T1000 (cell line): ENCODE measurements at places on chromosomes 16 and 17.

DNA sequence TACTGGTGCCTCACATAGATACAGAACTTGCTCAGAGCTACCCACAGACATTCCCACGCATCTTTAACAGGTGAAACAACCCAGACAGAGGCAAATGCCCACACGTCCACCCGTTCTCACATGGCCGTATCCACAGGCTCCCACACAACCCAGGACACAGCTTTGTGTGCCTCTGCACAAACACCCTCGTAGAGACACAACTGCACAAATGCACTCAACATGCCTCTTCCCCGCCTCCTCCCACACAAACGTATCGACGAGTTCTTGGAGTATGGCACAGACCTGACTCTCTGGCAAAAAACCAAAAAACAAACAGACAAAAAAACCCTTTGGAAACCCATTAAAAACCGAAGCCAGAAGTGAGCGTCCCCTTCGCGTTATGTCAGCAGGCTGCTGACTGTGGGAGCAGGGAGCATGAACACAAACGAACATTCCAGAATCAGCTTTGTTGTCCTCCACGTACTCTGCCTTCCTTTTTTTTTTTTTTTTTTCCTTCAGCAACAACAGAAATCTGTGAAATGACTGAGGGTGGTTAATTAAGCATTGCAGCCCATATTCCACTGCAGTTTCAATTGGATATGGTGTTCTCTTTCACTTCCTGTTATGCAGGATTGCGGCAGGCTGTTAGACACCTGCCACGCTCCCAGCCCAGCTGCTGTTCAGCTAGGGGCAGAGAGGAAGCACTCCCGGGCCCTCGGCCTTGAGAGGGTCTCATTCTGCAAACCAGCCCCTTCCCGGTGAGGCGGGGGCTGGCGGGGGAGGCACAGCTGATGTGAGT, 313.7 kb downstream of the MAF start:
- no peak for DNase-seq

DNA sequence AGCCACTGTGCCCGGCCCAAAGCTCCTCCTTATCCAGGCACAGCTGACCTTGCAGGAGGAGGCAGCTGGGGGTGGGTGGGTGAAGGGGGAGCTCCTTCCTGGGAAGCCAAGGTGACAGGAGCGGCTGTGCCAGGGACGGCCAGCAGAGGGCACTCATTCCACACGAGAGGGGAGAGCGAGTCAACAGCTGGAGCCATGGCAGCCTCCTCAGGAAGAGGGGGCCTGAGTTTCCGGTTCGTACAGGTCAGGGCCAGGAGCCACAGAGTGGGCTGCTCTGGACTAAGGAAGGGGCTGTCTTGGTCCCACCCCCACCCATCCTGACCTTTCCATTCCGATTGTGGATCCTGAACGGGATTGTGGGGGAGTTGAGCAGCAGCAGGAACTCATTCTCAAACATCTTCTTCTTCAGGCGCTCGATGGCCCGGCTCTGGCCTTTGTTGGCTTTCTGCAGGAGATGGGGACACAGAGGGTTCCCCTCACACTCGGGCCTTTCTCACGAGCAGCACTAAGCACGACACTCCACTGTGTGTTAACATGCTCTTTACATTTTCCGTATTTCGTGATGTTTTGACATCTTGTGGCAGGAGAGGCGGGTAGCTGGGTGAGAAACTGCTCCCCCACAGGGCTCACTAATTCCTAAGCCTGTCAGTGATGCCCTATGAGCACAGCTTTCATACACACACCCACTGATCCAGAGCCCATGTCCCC, 61.6 kb downstream of the TIMM22 start:
- DNase-seq: peak; percentile 54

GRCh38 chr16:49455181-49455990, 81.8 kb downstream of the C16orf78 start:
- DNase-seq: no peak

DNA sequence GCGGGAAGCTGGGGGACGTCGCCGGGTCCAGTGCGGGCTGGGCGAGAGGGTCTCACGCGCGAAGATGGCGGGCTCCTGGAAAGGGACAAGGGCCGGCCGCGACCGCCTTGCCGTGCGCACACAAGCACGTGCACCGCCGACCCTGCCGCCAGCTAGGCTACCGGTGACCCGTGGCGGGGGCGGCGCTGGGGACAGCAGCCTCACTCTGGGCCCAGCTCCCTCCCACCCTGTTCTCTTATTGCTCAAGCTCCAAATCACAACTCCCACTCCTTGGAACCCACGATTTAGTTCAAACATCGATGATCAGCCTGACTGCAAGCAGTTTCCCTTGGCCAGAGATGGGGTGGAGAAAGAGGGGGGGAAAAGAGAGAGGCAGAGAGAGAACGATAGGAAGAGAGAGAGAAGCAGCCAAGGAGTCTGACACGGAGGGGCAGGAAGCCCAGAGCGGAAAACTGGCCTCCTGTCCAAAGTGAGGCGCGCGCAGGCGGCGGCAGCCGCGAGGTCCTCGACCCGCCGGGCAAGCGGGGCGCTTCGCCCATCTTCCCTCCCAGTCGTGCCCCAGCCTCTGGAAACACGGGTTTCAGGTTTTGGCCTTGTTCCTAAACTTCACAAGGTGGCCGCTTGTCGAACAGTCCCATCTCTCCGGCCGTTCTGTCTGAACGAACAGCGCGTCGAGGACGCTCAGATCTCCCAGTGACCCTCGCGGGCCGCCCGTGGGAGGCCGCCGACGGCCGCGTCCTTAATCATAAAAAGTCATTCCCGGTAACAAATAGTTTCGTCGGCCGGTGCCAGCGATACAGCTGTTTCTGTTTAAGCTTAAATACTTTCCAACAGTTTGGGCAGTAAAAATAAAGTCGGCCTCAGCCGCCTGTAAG, 1.7 kb upstream of the CBX8 start:
- no peak for DNase-seq

GRCh38 chr16:88613293-88613692, 25.1 kb upstream of the IL17C start:
- DNase-seq: no peak

GRCh38 chr17:10112962-10113361, 85.4 kb downstream of the GAS7 start:
- DNase-seq: no peak

DNA sequence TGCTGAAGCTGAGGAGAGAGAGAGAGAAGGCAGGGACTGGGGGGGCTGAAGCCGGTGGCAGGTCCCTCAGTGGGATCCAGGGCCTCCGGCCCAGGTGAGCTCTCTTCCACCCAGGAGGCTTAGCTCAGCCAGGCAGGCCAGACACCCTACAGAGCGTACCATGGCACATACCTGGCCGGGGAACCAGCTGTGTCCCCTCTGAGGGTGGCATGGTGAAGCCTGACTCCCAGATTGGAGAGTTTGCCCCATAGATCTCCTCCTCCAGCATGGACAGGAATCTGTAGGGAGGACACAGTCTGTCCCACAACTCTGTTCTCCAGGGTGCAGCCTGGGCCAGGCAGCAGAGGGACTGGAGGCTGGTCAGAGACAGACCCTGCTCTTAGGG, 3.0 kb downstream of the KAT2A start:
- DNase-seq: no peak

GRCh38 chr17:29911641-29912177, 18.3 kb downstream of the SSH2 start:
- DNase-seq: no peak

- DNase-seq: no peak
Measured at GRCh38 chr16:3739636-3740035, 22.3 kb upstream of the TRAP1 start.

- DNase-seq: no peak
Measured at GRCh38 chr17:4833941-4834680, 971 bp downstream of the MINK1 start.

- no peak for DNase-seq
Measured at GRCh38 chr17:71200597-71200996, 920.2 kb upstream of the SOX9 start.

DNA sequence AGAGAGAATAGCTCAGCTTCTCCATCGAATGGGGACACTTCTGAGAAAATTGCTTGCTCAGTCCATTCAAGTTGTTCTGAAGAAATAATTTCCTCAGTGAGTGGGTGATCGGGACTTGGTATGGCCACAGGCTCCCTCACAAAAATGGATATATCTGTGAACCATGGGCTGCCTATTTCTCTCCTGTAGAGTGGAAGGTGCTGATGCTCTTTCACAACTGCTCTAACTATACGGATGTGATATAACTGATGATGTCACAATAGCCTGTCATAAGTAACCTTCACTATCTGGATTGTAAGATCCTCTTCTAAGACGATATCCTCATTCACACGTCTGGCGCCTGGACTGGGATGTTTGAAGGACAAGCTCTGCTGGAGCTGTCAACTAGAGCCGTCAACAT, 4.7 kb upstream of the CCL18 start:
- DNase-seq: no peak

DNA sequence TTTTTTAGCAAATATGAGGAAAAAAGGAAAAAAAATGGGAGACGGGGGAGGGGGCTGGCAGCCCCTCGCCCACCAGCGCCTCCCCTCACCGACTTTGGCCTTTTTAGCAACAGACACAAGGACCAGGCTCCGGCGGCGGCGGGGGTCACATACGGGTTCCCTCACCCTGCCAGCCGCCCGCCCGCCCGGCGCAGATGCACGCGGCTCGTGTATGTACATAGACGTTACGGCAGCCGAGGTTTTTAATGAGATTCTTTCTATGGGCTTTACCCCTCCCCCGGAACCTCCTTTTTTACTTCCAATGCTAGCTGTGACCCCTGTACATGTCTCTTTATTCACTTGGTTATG, 1.2 kb upstream of the TMEM88 start:
- no peak for DNase-seq

- DNase-seq: no peak
Measured at GRCh38 chr16:4139968-4140367, 23.7 kb upstream of the ADCY9 start.

DNA sequence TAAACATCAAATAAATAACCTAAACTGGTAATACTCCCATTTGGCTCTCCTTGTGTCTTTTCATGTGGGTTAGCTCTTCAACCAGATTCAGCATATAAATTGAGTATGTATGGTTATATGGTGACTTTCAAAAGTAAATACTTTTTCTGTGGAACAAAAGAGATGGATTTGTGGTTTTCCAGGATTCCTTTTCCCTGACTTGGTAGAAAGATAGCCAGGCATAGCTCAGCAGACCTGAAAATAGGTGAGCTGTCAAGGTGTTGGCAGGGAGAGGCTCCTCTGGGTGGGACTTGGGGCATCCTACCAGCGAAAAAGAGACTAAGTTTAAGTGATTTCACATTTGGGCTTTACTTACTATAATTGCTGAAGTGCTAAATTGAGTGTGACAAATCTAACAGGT, 80.3 kb downstream of the FTO start:
- no peak for DNase-seq

DNA sequence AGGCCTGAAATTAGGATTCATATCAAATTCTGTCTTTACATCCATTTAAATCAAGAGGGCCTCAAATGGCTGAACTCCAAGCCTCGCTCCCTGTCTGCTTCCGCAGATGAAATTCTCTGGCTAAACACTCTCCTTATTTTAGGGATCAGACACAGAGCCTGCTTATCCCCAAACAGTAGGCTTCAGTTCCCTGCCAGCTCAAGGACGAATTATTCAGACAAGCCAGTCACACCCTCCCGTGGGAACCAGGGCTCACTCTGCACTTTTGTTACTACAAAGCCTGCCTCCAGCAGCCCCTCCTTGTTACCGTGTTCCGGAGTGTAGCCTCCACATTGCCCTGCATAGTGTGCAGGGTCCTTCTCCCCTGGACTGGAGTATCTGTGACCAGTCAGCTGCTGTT, 46.6 kb upstream of the LCMT1 start:
- DNase-seq: no peak

DNA sequence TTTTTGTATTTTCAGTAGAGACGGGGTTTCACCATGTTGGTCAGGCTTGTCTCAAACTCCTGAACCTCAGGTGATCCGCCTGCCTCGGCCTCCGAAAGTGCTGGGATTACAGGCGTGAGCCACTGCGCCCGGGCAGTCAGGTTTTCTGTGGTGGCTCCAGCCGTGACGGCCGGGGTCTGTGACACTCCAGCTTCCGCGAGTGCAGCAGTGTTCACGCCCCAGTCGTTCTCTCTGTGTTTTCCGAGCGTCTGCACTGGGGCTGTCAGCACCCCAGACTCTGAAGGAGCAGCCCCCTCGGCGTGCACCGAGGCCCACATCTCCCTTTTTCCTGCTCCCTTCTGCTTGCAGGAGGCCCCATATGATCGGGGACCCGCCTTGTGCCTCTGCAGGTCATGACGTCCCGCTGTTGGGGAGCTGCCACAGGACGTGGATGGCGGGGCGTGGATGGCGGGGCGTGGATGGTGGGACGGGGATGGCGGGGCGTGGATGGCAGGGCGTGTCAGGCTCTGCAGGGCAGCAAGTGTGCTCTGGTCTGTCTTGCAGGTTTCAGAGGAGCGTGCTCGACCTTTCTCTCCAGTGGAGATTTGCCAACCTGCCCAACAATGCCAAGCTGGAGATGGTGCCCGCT, 5.7 kb downstream of the ASPSCR1 start:
- DNase-seq: no peak

GRCh38 chr17:49567871-49568694, 7.6 kb upstream of the NXPH3 start:
- peak; percentile 68 for DNase-seq

DNA sequence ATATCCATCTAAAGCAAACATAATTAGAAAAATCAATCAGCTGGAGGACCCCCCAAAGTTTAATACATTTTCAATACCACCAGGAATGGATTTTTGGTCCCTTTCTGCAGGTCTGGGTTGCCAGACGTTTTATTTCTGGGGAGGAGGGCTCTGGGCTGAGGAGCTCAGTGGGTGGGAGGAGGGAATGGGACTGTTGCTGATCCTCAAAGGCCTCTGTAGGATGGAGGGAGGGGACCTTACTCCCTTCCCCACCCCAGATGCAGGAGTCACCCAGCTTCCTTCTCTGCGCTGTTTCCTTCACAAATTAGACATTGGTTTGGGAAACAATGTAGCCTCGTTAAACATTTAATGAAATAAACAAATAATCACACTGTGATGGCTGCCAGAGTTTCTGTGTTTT, 6.6 kb downstream of the RND2 start:
- DNase-seq: no peak

- no peak for DNase-seq
Measured at GRCh38 chr17:968812-969730, 10.5 kb downstream of the NXN start.

DNA sequence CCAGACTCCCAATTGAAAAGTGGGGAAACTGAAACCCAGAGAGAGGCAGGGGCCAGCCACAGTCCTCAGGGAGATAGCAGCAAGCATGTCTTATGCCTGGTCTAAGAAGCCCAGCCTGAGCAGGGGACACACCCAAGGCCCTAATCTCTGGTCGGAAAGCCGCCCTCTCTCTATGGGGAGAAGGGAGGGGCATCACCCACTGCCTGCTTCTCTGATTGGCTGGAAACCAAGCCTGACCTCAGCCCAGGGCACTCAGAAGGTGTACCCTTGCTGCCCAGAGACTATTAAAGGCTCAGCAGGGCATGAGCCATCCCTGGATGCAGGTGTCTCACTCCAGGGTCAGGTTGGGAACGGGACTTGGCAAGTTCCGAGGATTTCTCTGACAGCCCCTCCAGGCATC, 5.7 kb upstream of the KRT13 start:
- DNase-seq: no peak

- DNase-seq: peak; percentile 93
Measured at GRCh38 chr16:3020604-3021448, 658 bp downstream of the TNFRSF12A start.
